Bronchial epithelial cell (primary cell): ENCODE measurements at places on chromosomes 7 and 10. TPM values are rescaled to one million over a fixed set of nuclear protein-coding genes. Genes with fewer than 3 reads are reported as not detected.

UNCX gene
- not detected in 2 replicates for total RNA-seq

OR2A12 gene
- not detected in 2 replicates for total RNA-seq

CCDC136 gene
- total RNA-seq = 0.26 and 0.64 TPM in 2 replicates

SPDYE2B gene
- total RNA-seq = not detected in 2 replicates

C10orf71 gene
- total RNA-seq = not detected in 2 replicates
